Non-pigmented ciliary epithelial cell (primary cell): ENCODE measurements at places on chromosomes 6 and 20.

DNA sequence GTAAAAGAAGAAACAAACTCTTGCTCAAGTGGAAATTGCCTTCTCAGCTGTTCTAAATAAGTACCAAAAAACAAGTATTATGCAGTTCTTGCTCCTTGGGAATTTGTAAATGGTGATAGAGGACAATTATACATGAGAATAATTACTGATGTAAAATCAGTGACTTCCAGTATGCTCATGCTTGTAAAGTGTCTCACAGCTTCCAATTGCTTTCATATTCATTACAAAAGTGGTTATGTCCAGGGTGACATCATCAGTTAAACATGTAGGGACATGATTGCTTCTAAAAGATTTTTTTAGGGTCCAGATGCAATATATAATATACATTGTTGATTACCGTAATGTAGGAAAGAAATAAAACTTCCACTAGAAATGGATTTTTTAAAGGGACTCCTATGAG is 122.8 kb upstream of the B3GAT2 start:
- peak; percentile 47 for DNase-seq

DNA sequence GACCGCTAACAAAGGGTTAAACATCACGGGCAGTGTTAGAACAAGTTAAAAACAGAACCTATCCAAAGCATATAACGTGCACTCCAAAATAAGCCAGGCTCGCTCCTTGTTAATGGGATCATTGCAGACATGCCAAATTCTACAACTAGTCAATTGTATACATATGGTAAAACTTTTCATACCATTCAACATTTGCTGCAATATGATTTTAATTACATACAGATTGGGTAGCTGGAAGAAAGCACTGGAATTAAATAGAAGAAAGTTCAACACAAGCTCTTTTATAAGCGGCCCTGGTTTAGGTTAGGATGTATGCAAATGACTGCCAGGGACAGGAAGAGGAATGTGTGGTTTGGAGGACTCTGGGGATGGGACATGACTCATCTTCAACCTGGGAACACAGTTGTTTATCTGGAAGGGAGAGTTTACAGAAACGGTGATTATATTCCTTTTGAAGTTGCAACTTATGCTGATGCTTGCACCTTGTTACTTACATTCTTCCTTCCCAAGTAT is 62.5 kb upstream of the TIAM2 start:
- DNase-seq = peak; percentile 65

- no peak for DNase-seq
These were observed 211.9 kb downstream of the PREX1 start for GRCh38 chr20:48615871-48616270.

DNA sequence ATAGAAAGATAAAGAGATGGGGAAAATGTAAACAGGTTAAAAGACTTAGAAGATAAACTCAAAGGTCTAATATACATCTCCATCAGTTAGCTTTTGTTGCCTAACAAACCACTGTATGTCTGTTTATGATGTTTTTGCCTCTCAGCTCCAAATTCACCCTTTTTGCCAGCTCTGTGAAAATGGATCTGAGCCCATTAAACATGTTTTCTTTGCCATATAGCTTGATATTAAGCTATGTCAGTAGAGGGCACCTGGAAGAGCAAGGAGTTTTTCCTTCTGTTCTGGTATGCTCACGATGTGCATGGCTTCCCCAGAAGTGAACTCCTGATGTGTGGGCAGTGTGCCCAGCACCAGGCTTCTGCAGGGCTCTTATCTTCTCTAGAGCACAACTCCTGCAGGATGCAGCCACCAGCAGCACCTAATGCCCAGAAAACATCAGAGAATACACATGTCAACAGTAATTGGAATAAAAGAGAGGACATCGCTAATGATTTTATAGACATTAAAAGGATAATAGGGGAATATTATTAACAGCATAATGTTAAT is 14.6 kb upstream of the SNX9 start:
- DNase-seq = no peak

DNA sequence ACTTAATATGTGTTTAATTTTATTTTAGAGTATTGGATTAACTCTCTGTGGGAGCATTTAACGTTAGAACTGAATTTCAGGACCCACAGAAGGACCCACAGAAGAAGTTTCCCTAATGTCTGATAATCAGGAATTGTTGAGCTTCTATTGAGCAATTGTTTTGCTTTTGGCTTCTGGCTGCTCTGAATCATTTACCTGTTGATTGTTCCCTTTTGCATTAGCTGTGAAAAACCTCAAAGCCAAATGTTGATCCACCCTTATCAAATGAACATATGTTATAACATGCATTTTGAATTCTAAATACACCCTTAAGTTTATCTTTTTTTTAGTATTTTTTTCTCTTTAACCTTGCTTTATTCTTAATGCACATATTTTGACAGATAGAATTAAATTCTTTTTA is 393.5 kb downstream of the LAMA2 start:
- DNase-seq = no peak

DNA sequence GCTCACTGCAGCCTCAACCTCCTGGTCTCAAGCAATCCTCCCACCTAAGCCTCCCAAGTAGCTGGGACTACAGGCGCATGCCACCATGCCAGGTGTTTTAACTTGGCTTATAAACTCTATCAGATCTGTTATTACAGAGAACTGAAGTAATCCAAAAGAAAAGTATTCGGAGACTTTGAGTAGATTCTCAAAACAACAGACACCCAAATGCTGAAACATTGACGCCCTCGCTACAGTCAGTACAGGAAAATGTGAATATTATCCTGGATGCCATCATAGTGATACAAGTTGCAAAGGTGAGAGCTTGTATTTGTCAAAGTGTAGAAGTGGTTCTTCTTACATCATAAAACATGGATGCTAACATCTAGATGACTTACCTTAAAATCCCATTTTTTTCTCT is 108.7 kb upstream of the EDN1 start:
- no peak for DNase-seq

GRCh38 chr6:10613723-10614122 is 80.7 kb downstream of the C6orf52 start:
- no peak for DNase-seq

DNA sequence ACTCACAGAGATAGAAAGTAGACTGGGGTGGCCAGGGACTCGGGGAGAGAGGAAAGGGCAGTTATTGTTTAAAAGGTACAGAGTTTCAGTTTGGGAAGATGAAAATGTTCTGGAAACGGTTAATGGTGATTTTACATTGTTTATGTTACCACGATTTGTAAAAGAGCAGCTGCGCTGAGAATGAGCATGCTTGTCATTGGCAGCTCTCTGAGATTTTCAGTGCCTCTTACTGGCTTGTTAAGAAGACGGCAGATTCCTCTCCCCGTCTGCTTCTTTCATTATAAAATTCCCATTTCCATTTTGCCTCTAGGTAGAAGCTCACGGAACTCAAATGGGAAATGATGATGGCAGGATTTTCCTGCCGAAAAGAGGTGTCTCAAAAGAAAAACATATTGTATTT is 39.7 kb upstream of the PPP1R3G start:
- no peak for DNase-seq

GRCh38 chr6:150527100-150527499 is 72.6 kb upstream of the PLEKHG1 start:
- DNase-seq = no peak

DNA sequence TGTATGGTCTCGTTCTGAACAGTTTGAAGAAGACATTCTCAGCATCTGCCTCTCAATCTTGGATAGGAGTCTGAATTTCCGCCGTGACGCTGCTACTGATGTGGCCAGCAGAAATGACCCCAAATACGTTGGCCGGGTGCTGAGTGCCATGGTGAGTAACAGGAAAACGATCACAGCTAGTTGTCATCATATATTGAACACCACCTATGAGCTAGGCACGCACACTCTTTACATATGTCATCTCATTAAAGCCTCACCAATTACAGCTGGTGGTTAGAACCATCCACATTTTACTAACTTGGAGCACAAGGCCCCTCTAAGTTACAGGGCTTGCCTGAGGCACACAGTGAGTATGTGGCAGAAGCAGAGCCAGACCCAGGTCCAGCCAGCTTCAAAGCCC is 17.1 kb downstream of the TGM3 start:
- DNase-seq = no peak

DNA sequence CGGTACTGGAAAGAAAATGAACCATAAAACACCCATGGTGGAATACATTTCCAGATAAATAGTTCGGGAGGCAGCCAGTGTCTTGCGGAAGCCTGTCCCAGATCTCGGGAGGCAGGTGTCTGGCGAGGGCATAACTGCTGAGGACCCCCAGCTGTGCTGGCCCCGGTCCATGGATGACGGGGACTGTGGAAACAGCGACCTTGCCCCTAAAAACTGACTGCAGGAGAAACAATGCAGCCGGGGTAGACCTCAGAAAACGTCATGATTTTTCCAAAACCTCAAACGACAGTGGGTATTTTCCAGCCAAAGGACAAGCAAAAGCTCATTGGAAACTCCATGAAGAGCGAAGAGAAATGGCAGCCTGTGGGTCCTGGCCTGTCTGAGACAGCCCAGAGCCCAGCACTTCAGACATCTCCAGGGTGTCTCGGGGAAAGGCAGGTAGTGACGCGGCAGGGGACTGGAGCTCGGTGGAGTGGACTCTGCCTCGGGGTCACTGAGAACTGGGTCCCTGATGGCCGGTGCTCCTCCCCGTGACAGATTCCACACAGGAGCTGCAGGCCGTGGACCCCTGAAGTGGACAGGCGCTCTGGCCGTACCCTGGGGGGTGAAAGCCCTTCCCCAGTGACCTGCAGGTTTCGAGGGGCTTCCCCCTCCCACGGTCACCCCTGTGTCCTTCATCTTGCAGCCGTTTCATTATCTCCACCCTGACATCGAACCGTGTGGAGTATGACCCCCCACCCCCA is 188.6 kb downstream of the SYNDIG1 start:
- no peak for DNase-seq

- no peak for DNase-seq
These were observed 636.0 kb upstream of the PTCHD4 start for GRCh38 chr6:48747040-48747439.

DNA sequence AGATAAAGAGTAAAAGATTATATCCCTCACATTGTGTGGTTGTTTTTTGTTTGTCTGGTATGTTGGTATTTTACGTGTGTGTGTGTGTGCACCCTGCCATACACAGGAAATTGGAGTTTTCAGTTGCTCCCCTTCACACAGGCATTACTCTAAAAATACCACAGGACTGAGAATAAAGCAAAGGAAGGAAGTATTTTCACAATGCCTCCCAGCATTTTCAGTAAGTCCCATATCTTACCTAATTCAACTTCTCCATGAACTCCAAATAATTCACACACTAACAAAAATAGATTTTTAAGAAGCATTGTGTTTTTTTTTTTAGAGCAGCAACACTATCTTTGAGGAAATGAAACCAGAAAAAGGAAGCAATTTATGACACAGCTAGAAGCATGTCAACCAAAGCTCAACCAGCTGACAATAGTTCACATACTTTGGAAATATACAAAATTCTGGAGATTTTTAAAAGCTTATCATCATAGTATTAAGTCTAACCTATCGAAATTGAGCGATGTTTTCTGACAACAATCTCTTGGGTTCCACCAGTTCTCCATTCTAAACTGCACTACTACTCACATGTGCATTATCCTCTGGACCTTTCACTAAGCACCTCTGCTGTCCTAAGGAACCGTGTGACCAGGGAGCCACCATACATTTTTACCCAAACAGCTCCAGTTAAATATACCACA is 2.1 kb downstream of the UBE2J1 start:
- DNase-seq = no peak

DNA sequence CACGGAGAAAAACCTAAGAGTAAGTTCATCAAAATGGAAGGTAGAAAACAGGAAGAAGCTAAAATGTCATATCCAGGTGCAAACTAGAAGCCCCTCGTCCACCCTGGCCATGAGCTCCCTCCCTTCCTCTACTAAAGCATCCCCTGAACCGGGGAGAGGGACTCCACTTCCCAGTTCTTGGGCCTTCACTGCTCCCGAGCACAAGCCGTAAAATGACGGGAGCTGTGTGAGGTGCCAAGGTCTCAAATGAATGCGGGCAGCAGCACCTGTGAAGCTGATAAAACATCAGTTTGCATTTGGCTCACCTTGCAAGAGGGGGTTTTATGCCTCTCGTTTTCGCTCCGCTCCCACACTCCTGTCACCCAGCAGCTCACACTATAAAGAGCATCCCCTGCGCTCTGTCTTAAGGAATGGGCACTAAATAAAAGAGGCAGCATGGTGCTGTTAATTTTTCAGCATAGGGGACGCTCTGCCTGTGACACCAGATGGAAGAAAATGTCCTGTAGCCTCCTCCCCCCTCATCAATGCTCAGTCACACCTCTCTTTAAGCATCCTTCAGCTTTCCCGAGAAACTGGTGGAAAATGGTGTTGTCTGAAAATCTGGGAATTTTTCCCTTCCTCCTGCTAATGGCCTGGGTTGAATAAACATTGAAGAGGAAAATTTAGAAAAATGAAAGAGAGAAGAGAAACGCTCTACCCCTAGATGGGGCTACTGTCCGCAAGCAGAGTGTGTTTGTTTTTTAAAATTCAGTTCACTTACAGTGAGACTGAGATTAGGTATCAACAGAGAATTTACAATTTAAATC is 563.0 kb upstream of the AGPAT4 start:
- no peak for DNase-seq

GRCh38 chr6:80196906-80197305 is 90.4 kb downstream of the BCKDHB start:
- DNase-seq = no peak

DNA sequence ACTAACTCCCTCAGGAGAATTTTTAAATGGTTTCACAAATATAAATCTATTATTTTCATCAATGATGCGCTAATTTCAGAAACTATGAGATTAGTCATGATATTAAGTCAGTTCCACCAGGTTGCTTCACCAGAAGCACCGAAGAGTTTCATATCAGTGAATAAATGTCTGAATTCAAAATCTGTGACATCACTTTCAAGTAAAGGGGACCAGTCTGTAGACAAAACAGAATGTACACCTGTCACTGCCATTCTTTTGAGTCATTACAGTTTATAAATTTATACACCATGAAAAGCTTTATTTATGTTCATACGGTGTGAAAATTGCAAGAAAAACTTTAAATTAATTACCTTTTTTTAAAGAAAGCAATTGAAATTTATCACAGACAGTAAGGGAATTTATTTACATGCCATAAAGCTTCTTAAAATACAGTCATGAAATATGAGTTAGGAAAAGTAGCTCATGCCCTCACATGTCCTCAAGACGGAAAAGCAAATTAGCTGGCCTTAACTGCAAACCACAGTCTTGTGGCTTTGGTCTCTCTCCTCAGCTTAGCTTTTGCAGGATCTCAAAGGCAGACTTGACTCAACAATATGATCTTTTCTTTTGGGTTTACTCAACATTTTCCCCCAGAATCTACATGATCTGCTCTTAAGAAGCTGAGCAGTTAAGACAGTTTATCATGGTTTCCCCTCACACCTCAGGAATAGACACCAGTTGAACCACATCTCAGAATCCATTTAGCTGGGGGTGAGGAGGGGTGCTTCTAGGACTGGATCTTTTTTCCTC is 177.7 kb upstream of the MCHR2 start:
- no peak for DNase-seq

GRCh38 chr20:19260412-19261090 is 48.1 kb downstream of the SLC24A3 start:
- no peak for DNase-seq
